ENCODE measurements at places on chromosomes 7 and 10.

- no peak for DNase-seq
These were observed 99.3 kb upstream of the DDC start for GRCh38 chr7:50664461-50664922.

DNA sequence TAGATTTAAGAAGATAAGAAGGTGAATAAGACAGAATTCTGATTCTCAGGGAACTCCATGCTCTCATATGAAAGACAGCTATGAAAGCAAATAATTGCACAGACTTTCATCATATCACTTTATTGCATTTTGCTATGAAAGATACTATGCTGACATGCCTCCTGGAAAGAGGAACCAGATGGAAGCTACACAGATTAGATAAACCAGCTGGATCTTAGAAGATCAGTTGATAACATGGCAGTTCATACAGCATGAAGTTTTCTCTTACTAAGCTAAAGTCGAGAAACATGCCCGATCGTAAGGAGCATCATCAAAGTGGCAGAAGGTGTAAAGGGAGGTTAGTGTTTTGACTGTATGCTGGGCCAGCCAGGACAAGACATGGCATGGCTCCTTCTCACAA, 112.5 kb upstream of the DPP6 start:
- no peak for DNase-seq

GRCh38 chr7:44515590-44516268, 25.3 kb upstream of the NUDCD3 start:
- no peak for DNase-seq

DNA sequence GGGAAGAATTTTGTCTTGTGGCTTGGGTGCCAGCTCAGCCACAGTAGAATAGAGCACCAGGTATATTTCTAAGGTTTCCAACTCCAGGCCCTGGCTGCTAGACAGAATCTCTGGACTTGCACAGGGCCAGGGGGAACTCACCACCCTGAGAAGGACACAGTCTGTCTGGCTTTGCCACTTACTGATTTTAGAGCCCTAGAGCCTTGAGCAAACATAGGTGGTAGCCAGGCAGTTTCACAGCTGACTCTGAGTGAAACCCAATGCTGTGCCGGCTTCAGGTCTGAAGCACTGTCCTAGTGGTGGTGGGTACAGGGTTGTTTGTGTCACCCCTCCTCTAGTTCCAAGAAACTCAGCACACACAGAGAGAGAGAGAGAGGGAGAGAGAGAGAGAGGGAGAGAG, 81.6 kb downstream of the TES start:
- no peak for DNase-seq

DNA sequence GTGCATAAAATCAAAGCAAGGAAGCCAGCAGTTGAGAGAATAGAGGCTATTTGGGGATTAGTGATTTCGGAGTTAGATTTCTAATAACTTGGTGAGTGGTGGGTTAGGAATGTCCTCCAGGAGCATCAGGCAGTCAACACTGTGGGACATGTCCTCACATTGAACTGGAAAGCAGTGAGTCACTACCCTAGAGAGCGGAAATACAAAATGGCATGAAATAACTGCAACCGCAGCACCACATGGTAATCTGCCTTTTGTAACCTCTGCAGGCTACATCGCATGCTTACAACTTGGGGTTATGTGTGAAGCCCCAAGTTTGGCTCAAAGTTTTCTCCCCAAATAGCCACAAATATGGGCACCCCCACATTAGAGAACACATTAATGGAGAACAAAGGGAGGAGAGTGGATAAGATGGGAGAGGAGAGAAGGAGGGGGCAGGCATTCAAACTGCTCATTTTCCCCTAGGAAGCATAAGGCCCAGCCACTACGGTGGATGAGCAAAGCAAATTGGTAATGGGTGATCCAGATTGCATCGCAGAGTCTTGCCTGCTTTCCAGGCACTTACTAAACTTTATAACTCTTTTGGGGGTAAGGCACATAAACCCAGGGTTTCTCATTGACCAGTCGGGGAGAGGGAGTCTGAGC, 22.0 kb upstream of the SLF2 start:
- DNase-seq: no peak

DNA sequence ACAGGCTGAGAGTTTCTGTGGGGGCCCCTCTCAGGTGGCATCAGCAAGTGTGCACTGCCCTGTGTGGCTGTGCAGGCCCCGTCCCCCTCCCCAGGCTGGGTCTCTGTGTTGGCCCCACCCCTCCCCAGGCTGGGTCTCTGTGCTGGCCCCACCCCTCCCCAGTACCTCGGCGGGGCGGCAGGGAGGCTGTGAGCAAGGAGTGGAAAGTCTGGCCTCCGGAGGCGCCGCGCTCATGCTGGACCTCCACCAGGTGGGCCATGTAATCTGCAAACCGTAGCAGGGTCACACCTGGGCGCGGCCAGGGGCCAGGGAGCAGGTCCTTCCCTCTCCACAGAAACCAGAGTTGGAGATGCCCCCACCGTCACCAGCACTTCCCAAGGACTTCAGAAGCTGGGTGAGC, 21.4 kb upstream of the MICALL2 start:
- no peak for DNase-seq

DNA sequence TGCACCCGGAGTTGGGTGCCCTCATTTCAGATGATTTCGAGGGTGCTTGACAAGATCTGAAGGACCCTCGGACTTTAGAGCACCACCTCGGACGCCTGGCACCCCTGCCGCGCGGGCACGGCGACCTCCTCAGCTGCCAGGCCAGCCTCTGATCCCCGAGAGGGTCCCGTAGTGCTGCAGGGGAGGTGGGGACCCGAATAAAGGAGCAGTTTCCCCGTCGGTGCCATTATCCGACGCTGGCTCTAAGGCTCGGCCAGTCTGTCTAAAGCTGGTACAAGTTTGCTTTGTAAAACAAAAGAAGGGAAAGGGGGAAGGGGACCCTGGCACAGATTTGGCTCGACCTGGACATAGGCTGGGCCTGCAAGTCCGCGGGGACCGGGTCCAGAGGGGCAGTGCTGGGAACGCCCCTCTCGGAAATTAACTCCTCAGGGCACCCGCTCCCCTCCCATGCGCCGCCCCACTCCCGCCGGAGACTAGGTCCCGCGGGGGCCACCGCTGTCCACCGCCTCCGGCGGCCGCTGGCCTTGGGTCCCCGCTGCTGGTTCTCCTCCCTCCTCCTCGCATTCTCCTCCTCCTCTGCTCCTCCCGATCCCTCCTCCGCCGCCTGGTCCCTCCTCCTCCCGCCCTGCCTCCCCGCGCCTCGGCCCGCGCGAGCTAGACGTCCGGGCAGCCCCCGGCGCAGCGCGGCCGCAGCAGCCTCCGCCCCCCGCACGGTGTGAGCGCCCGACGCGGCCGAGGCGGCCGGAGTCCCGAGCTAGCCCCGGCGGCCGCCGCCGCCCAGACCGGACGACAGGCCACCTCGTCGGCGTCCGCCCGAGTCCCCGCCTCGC, at the start of gene EGFR:
EGFR (plus strand) TSS at position 657 of the 830 bp plus-strand sequence. CDS start 261 bp downstream, outside the sequence.
- DNase-seq: no peak

- no peak for DNase-seq
These were observed 196.7 kb downstream of the MTERF1 start for GRCh38 chr7:91683823-91684222.

DNA sequence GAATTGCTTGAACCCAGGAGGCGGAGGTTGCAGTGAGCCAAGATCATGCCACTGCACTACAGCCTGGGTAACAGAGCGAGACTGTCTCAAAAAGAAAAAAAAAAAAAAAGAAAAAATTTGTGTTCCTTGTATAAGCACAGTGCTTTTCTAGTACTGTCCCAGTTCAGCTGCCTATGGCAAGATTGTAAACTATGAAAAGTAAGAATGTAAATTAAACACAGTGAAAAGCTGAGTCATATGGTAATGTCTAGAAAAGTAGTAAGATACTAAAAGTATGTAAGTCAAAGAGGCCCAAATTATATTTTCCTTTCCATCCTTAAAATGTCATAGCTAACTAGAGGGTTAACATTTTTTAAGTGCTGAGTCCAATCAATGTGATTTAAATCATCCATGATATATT, 42.8 kb downstream of the RBM20 start:
- no peak for DNase-seq

GRCh38 chr7:34043461-34044305, 138.3 kb downstream of the BMPER start:
- DNase-seq: no peak

- DNase-seq: no peak
These were observed 45.3 kb downstream of the COL17A1 start for GRCh38 chr10:104040382-104040781.

GRCh38 chr10:71649631-71650030, 69.9 kb downstream of the C10orf105 start:
- no peak for DNase-seq

GRCh38 chr7:66920256-66920655, 769 bp upstream of the TMEM248 start:
- DNase-seq: no peak

- no peak for DNase-seq
These were observed 16.9 kb upstream of the OTUD1 start for GRCh38 chr10:23422003-23422411.

DNA sequence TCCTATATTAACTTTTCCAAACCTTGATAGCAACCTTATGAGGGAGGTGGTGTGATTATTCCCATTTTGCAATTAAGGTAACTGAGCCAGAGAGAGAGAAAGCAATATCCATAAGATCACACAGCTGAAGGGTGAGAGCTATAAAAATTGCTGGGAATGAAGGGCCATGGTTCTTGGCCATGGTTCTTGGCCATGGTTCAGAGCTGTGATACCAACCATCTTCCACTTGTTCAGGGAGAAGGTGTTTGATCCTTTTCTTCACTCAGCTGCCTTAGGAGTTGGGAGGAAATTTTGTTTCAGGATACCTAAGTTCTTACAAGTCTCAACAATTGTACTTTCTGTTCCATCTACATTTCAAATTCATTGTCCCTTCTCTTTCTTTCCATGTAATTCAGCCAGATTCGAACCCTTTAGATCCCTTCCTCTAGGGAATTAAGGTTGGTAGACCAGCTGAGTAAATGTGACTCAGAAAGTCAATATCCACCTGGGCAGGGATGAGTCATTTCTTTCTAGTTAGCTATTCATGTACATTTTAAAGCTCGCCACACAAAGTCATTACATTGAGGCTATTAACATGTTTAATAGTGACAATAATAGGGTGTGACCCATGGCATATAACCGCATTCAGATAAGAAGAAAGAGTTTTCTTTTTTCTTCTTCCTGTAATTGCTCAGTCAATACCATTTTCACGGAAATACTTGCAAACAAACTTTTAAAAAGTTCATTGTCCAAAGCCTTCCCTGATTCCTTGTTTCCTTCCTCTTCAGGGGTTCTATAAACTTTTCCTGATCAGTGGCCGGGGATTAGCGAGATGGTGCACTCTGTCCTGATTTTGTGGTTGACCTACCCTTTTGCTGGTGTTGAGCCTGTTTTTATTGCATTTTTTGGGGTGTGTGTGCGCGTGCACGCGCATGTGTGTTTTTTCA, 143.4 kb downstream of the TCF7L2 start:
- DNase-seq: no peak

- DNase-seq: no peak
These were observed 39.2 kb downstream of the AGAP3 start for GRCh38 chr7:151125470-151125845.

- no peak for DNase-seq
These were observed 77.5 kb downstream of the HGF start for GRCh38 chr7:81692146-81692905.

DNA sequence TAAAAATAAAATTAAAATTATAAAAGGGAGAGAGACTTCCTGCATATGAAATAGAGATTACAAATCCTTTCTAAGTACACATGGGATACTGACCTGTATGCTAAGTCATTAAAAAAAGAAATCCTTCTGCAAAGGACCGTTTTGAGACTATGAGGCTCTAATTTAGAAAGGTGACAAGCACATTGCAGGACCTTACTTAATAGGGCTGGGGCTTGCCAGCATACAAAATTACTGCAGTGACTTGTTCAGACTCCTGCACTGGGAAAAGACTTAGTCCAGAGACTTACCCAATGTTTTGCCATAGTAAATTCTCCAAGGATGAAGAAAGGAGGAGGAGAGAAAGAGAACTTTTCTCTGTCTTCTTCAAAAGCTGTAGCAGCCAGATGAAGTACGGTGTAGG, 193.6 kb downstream of the KCNMA1 start:
- no peak for DNase-seq

DNA sequence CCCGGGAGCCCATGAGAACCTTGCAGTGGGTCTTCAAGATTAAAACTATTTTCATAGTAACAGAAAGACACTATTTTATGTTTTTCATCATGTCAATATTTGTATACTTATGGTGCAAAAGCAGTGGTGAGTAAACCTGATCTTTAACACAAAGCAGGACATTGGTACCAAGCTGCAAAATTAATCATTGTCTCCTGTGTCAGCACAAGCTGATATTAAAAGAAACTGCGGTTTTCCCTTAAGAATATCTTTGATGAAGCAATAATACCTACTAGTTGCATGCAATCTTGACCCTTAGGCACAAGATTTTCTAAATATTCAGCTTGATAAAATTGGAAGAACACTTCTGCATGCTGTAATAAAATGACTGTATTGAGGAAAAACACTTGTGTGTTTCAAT, 121.7 kb downstream of the MDFIC start:
- DNase-seq: no peak

- DNase-seq: no peak
These were observed 78.5 kb downstream of the OAT start for GRCh38 chr10:124340033-124340760.

DNA sequence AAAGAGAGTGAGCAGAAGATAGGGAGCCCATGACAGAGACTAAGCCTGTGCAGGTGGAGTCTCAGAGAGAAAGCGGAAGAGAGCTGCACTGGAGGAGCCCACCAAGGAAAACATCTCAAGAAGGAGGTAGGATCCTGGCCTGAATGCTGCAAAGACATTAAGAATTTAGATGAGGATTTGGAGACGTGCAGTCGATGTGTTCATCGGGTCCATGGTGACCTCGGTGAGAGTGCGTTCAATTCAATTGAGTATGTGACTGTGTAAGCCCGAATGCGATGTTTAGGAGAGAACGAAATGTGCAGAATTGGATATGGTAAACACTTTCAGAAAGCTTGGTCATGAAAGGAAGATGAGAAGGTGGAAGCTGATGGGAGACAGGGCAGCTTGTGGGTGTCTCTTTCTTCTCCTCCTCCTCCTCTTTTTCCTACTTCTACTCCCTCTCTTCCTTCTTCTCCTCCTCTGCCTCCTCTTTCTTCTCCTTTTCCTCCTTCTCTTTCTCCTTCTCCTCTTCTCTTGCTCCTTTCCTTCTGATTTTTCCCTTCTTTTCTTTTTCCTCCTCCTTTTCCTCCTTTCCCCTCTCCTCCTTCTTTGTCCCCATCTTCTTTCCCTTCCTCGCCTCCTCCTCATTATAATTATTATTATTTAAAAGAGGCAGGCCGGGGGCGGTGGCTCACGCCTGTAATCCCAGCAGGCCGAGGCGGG, 276.0 kb downstream of the RPS24 start:
- DNase-seq: no peak

- DNase-seq: no peak
These were observed 283.0 kb downstream of the USP6NL start for GRCh38 chr10:11328264-11329061.

- DNase-seq: no peak
These were observed 31.2 kb downstream of the JCAD start for GRCh38 chr10:30028006-30028737.

DNA sequence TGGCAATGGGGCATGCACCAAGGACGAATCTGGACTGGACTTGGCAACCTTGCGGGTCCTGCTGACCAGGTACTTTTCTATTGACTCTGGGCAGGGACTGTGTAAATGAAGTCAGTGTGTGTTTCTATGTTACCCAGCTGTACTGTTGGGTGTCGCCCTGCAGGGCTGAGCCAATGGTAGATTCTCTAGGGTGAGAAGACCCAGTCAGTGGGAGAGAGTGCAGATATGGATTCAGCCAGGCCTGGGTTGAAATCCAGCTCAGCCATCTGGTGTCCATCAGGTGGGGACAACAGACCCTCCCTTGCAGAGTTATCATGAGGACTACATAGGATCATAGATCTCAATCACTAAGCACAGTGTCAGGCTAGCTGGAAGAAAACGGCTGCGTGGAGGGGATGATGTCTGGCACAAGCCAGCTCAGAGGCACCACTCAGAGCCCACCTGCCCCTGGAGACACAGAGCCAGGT, 4.9 kb upstream of the PPIF start:
- no peak for DNase-seq
